ENCODE measurements at places on chromosomes 12 and 14. TPM values are rescaled to one million over a fixed set of nuclear protein-coding genes. Genes with fewer than 3 reads are reported as not detected.

Gene TESPA1
- total RNA-seq, result 1.3 TPM

Gene NID2
- 23.5 TPM for total RNA-seq

Gene TAMALIN
- 50.7 TPM for total RNA-seq

Gene KRT80
- total RNA-seq, result 4.6 TPM

Gene VRTN
- total RNA-seq, result not detected

Gene PRKCH
- total RNA-seq, result 90.2 TPM

Gene RHNO1
- total RNA-seq, result 20.1 TPM

Gene RAD9B
- 0.57 TPM for total RNA-seq

Gene YAF2
- 43.3 TPM for total RNA-seq

Gene BDKRB2
- 17.1 TPM for total RNA-seq

Gene DBX2
- 0.73 TPM for total RNA-seq

Measured in ureter (tissue), 1 donor.